ENCODE measurements at places on chromosomes 5 and 9. TPM values are rescaled to one million over a fixed set of nuclear protein-coding genes. Genes with fewer than 3 reads are reported as not detected.

GRCh38 chr5:80326468-80326867 lies 6.7 kb downstream of the SPZ1 start:
- no peak for DNase-seq

The SPRY4 gene
- total RNA-seq = 2.6 TPM

DNA sequence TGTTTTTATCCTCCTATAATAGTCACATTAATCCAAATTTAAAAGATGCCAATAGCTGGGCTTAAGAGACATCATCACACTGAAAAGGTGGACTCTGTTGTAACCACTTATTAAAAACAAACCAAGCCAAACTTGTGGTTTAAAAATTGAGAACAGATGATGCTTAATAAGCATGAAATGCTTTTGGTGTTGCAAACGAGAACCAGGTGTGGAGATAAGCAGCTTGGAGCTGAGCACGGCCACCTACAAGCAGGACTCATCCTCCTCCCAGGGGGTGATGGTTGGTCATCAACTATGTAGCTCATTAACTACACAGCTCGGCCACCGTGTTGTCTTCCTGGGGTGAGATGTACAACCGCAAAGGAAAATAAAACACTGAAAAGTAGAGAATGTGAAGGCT lies 154.4 kb downstream of the NPR3 start:
- no peak for DNase-seq

The PCDHB4 gene
- total RNA-seq = 5.1 TPM

The TAS2R1 gene
- not detected for total RNA-seq

DNA sequence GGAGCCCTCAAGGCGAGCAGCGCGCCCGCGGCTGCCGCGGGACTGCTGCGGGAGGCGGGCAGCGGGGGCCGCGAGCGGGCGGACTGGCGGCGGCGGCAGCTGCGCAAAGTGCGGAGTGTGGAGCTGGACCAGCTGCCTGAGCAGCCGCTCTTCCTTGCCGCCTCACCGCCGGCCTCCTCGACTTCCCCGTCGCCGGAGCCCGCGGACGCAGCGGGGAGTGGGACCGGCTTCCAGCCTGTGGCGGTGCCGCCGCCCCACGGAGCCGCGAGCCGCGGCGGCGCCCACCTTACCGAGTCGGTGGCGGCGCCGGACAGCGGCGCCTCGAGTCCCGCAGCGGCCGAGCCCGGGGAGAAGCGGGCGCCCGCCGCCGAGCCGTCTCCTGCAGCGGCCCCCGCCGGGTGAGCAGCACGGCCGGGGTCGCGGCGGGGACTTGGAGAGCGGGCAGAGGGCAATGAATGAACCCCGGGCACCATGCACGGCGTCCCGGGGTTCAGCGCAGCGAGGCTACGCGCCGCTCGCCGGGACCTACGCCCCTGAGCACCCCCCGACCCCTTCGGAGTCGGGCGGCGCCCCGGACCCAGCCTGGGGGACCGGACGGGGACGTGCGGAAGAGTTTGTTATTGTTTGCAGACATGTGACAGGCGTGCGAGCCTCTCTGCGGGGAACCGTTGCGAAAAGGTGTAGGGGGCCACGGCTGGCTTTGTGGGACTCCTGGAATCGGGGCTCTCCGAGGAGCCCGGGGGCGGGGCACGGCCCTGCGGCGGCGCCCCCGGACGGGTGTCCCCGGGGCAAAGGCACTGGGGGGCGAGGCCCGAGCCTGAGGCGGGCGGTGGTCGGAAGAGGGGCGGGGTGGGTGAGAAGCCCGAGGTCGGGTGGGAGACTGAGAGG lies 553 bp downstream of the MAP3K1 start:
- peak; percentile 81 for DNase-seq

DNA sequence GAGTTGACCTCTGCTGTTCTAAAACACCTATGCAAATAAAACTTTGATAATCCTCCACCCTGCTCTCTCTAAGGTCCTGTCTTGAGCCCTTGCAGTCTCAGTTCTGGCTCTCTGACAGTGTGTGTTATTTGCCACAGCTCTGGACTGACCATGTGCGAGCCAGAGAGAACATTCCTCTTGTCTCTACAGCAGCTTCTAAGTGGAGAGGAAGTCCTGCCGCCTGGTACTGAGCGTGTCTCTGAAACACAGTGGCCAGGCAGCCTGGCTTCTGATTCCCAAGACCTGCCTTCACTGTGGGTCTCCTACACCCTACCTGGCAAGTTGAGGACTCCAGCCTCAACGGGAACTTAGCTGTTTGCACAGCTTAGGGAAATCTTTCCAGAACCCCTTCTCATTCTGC lies 61.6 kb downstream of the ENTREP1 start:
- DNase-seq = no peak

- no peak for DNase-seq
Measured at GRCh38 chr9:23220171-23220570, 605.9 kb downstream of the ELAVL2 start.

The CEL gene
- total RNA-seq = 18,056 TPM

GRCh38 chr5:177404641-177405179 lies 4.2 kb upstream of the PFN3 start:
- no peak for DNase-seq

The CXCL14 gene
- 19.6 TPM for total RNA-seq

DNA sequence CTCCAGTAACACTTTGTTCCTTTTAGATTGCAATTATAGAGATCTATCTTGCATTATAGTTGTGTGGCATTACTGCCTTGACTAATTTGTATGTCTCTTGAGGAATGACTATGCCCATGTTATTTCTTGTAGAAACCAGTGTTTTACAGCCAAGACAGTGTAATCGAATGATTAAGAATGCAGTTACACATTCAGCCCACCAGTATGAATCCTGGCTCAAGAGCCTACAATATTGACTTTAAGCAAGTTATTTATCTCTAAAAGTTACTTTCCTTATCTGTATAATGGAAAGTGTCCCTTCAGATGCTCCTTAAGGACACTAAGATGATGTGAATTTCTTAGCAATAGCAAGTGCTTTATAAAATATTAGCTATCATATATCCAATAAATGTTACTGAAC lies 9.7 kb upstream of the SNX24 start:
- no peak for DNase-seq

DNA sequence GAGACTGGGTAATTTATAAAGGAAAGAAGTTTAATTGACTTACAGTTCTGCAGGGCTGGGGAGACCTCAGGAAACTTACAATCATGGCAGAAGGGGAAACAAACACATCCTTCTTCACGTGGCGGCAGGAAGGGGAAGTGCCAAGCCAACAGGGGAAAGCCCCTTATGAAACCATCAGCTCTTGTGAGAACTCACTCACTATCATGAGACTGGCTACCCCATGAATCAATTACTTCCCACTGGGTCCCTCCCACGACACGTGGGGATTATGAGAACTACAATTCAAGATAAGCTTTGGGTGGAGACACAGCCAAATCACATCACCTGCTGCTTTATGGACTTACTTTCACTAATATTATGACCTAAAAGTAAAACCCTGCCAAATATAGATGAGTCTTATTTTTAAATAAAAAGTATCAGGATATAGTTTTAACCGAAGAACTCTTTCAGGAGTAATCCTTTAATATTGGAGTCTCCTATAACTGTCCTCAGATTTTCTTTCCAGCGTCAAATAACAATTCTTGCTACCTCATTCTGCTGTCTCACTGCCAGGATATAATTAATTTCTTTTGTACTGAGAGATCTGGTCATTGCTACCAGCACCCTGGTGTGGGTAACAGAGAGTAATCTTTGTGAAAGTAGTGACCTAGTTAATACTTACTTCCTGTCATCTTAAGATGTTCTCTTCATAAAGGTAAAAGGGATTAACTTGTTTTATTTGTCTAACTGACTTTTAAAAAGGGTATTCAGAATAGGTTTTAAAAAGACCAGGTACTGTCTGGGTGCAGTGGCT lies 68.6 kb downstream of the NLN start:
- DNase-seq = no peak

GRCh38 chr5:174503461-174504265 lies 220.7 kb upstream of the MSX2 start:
- no peak for DNase-seq

DNA sequence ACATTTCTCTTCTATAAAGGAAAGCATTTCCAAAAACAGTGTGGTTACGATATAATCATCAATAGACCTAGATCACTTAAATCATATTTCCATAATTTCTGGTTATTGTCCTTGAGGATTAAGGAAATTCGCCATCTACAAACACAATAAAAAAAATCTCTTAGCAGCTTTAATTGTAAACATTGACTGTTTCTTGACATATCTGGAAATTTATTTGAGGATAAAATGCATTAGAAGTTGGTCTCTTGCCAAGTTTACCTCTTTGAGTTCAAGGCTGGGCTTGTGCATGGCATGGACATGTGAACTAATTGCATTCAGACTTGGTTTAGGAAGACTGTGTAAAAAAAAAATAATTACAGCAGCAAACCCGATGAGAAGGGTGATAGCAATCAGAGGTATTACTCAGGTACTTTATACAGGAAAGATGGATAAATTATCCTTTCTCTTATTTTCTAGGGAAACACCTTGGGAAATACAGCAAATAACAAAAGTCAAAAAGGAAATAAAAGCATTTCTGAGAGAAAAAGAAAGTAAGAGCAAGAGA lies 237.9 kb downstream of the SLF1 start:
- no peak for DNase-seq

DNA sequence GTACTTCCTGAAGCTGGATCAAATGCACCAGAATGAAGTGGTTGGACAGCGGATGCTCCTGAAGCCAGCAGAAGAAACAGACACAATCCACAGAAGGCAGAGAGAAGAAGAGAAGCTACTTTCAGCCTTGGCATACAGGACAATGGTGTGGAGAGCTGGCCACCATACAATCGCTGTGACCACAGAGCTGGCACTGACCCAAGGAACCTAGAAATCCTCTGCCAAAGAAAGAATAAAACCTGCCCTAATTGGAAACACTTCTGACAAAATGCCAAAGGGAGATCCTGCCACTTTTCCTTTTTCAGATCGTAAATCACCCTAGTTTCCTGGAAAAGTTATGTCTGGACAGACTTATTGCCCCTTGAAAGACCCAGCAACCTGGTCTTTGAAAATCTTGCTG lies 77.8 kb downstream of the BAAT start:
- no peak for DNase-seq

The SLC6A19 gene
- 0.09 TPM for total RNA-seq

DNA sequence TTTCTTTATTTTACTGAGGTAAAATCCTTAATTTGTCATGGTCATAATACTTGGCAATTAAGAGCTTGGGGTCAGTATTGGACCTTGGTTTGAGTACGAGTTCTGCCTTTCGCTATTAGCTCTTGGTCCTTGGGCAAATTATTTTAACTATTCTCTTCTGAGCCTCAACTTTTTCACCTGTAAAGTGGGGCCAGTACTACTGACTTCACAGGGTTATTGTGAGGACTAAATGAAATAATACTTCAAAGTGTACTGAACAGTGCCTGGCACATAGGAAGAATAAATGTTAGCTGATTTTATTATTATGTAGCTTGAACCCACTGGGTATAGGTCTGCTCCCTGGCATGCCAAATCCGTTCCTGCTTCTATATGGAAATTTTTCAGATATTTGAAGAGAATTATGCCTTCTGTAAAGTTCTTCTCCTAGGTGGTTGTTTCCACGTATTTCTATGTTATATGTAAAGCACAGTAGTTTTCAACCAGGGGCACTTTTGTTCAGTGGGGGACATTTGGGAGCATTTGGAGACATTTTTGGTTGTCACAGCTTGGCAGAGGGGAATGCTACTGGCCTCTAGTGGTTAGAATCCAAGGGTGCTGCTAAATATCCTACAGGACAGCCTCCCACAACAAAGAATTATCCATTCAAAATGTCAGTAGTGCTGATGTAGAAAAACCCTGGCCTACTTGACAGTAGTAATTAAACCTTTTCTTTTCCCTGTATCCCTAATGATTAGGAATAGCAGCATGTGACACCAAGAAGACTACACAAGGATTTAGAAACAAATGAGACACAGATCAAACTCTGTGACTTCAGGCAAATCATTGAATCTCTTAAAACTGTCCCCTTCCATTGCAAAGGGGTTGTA lies 4.5 kb downstream of the RCL1 start:
- no peak for DNase-seq

DNA sequence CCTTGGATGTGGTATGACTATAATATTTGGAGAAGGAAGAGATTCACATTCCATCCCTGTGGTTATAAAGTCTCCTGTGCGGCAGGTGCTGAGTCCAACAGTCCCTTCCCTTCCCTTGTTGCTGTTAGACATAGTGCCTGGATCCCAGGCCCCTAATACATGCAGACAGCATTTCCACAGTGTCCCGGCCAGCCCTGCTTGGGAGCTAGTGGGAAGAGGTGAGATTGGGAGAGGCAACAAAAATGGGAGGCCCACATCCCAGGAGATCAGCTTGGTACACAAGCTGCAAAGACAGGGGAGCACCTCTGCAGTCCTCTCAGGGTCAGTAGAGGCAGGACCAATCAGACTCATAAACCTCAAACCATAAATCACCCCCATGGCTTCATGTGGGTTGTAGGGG lies 3.3 kb upstream of the NEURL1B start:
- DNase-seq = no peak

DNA sequence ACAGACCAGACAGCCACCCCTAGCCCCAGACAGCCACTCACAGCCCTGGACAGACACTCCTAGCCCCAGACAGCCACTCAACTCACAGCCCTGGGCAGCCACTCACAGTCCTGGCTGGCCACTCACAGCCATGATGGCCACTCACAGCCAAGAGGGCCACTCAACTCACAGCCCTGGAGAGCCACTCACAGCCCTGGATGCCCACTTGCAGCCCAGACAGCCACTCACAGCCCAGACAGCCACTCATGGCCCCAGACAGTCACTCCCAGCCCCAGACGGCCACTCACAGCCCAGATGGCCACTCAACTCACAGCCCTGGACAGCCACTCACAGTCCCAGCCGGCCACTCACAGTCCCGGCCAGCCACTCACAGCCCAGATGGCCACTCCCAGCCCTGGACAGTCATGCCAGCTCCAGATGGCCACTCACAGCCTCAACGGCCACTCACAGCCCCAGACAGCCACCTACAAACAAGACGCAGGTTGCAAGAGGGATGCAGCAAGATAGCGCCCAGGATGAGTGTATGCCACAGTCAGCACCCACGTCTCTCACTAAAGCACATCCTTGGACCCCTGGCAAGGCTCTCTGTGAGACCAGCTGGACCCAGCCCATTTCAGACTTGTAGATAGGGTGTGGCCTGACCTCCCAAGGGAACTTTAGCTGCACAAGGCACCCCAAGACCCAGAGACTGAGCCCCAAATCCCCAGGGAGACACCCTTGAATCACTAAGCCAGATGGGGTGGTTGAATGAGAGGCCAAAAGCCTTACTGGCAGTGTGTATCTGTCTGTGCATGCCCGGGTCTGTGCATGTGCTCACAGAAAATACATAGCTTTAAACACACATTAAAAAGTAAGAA lies 22.4 kb downstream of the ZDHHC11B start:
- DNase-seq = peak; percentile 23

The MGAT1 gene
- total RNA-seq = 73.1 TPM

The NXNL2 gene
- 0.19 TPM for total RNA-seq

The GFI1B gene
- total RNA-seq = 0.31 TPM

DNA sequence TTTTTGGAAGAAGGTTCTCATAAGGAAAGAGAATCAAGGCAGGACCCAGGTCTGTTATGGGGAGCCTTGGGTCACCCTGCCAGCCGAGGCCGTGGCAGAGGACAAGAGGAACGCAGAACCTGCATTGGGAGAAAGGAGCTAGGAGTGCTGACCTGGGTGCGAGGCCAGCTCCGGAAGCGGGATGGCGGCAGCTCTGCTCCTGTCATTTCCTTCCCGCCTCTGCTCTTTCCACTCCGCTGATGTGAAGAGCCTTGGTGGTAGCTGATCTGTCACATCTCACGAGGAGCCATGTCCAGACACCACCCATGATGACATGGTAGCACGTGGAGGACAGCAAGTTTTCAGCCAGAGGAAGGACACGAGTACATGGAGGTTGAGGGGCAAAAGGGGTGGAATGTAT lies 109.5 kb upstream of the COL5A1 start:
- DNase-seq = no peak

Data from pancreas (tissue), 10 donors.